ENCODE measurements at places on chromosomes 7 and 10.

DNA sequence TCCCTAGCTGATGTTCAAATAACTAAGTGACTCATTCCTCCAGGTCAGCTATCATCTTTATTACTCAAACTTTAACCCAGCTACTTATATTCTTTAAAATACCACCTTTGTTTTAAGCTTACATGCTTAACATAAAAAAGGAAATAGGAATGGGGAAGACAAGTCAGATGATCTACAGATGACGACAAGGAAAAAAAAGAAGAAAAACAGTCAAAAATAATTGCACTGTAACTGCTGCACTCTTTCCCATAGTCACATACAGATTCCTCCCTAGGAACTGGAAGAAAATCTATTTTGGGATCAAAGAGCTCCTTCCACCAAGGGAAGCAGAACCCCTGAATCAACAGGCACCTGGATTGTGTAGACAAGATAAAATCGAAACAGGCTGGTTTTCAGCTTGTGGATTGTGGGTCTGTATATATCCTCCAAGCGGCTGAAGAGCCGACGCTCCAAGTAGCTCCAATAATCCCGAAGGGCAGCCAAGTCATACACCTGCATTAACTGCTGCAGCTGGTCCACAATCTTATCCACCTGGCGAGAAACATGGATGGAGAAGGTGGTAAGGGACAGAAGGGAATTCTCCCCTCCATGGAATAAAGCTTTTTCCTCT lies 2.0 kb downstream of the WDR91 start:
- no peak for DNase-seq

DNA sequence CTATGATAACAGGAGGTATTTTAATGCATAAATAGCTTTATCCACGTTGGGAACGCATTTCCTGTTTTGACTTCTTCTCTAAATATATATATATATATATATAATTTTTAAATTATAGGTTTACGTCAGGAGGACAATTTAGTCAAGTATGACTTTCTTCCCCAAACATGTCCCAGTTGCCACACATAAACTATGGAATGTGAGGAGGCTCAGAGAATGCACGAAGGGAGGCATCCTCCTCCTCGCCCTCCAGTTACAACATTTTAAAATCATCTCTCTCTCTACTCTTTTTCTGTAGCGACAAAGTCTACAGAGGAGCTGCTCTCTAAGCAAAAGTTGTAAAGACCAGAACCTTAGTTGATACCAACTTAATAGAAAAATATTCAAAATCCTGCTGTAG lies 106.9 kb upstream of the LYZL1 start:
- DNase-seq = no peak

DNA sequence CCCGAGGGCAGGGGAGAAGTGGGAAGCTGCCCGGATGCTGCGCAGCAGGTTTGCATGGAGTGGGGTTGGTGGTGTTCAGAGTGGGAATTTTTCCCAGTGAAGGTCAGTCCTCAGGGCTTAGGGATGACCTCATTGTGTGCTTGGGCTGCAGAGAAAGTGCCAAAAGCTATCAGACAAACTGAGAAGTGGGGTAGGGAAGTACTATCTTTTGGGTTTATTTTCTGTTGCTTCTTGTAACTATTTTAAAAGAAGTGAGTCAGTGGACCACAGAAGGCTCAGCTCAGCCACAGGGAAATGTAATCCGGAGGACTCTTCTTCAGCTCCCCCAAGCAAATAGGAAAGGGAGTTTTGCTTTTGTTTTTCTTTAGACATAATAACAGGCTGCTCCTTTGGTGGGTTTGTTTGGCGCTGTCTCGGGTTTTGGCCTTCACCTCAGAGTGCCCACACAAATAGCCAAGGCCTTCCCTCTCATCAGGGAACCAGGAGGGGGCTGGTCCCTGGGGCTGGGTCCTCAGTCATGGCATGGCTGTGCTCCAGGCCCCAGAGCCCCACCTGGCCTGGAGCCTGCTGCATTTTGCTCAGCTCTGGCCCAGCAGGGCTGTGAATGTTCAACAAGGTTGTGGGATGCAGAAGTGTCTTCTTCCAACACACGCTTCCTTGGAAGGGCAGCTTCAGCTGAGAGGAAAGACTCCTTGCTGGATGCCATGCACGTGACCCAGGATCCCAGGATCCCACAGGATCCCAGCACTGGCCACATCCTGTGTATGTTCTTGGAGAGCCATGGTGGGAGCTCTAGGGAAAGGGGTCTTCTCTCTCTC lies 5.4 kb upstream of the FAM170B start:
- DNase-seq = no peak

GRCh38 chr10:5477948-5478693 lies 21.2 kb downstream of the CALML5 start:
- DNase-seq = no peak

- no peak for DNase-seq
Observed at GRCh38 chr10:128062331-128062880, 63.8 kb downstream of the MKI67 start.

DNA sequence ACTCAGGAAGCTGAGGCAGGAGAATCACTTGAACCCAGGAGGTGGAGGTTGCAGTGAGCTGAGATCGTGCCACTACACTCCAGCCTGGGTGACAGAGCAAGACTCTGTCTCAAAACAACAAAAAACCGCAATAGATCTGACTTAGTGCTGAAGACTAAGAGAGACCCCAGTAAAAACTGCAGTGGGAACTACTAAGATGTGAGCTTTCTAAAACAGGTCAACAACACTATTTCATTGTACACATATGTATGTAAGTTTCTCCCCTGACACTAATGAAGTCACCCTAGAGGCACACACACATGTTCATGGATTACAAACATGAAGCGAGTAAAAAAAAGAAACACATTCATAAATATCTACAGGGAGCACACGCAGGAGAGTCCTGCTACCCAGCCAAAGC lies 68.3 kb downstream of the PDE1C start:
- DNase-seq = no peak
